KG1 (cell line): ENCODE measurements at places on chromosomes 2 and 18.

- no peak for DNase-seq
Measured at GRCh38 chr2:203600286-203600685, 65.2 kb upstream of the RAPH1 start.

- DNase-seq = no peak
Measured at GRCh38 chr18:42773870-42774269, 341.6 kb downstream of the RIT2 start.

DNA sequence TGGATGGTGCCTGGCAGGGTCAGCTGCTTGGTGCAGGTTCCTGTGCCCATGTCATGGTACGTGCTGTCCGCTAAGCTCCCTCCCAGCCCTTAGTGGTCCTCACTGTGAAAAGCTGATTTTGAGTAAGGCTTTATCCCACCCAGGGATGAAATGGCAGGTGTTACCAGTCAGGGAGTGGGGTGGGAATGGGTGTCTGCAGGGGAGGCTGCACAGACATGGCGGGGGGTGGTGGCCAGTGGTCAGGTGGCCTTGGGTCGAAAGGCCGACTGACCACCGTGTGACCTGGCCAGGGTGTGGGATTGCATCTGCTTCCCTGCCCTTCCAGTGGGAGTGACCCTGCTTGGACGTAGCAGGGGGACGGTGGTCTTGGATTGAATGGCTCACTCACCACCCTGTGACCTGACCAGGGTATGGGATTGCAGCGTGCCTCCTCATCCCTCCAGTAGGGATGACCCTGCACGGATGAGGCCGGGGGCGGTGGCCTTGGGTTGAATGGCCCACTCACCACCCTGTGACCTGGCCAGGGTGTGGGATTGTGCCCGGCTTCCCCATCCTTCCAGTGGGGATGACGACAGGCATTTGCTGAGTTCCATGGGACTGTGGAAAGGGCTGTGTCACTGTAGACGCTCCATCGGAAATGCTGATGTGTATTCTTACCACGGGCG is 29.8 kb downstream of the AGAP1 start:
- DNase-seq = no peak

GRCh38 chr2:209426432-209426831 is 2.6 kb downstream of the MAP2 start:
- DNase-seq = no peak

GRCh38 chr2:180892091-180892490 is 88.3 kb upstream of the UBE2E3 start:
- DNase-seq = no peak

GRCh38 chr2:151691631-151692030 is 42.6 kb downstream of the NEB start:
- no peak for DNase-seq

DNA sequence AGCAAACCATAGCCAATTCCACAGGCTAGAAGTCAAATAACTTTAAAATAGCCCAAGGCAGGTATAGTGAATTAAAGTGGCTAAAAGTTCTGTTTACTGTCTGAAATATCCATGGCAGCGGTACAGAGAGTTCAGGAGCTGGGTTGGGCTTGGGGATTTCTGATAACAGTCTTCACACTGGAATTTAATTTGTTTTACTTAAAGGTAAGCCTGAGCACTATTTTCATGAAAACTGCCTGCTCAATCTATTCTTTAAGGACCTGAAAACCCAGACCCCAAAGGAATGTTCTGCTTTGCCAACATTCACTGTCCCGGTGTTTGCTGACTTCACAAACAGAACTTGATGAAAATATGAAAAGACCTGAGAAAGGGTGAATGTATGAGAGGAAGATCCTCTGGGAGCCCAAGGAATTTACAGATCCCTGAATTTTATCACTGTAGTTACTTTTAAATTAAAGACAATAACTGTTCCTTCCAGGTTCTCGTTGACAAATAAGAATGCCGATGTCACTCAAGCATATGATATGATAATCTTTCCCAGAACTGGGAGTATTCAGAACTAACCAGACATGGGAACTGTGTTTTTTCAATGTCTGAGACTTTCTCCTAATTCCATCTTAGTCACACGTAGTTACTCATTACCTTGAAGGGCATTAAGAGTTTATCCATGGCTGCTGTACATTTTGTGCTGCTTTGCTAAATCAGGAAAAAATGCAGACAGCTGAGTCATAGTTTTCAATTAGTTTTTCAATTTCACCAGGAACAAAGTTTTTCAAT is 28.3 kb upstream of the ITGB6 start:
- DNase-seq = no peak

- no peak for DNase-seq
Measured at GRCh38 chr2:27408601-27409320, 630 bp downstream of the PPM1G start.

DNA sequence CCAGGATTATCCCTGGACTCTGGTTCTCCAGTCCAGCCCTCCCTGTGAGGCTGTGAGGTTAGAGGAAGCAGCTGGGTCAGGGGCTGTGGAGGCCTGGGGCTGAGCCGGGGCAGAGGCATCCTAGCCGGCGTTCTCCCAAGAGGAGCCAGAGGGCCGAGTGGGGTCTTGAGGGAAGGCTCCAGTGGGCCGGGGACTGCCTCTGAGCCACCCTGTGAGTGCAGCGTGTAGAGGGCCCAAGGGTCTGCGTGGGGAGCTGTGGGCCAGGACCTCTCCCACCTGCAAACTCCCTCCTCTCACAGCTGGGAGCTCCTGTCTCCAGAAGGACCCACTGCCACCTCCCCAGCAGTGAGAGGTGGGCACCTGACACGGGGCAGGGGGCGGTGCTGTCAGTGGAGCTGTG is 41.0 kb downstream of the GLI2 start:
- DNase-seq = no peak

- no peak for DNase-seq
Measured at GRCh38 chr18:784470-785172, 27.4 kb downstream of the YES1 start.

- no peak for DNase-seq
Measured at GRCh38 chr2:29990129-29990528, 68.7 kb upstream of the ALK start.

GRCh38 chr2:119579424-119580295 is 35.4 kb downstream of the CFAP221 start:
- no peak for DNase-seq

DNA sequence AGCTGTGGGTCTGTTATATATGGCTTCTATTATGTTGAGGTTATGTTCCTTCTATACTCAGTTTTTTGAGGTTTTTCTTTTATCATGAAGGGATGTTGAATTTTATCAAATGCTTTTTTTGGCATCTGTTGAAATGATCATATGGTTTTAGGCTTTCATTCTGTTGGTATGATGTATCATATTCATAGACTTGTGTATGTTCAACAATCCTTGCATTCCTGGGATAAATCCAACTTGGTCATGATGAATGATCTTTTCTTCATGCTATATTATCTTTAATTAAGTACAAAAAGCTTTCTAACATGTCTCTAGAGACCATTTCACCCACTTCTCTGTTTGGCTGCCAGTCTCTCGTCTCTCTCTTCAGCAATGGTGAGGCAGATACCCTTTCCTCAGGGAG is 54.2 kb downstream of the MDH1 start:
- no peak for DNase-seq

- DNase-seq = no peak
Measured at GRCh38 chr2:192004188-192004963, 157.5 kb upstream of the CAVIN2 start.

DNA sequence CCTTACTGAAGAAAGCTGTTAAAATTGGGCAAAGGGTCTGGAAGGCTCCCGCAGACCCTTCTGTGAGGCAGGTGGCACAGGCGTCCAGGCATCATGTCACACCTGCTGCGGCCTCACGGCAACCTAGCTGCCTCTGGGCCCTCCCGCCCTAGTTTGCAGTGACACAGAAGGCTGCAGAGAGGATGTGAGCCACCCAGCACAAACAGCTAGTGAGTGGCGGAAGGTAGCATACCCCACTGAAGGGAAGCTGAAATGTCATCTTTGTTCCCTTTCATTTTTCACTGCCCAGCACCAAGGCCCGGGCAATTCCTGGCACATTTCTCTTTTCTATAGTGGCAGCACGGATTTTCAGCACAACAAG is 53.8 kb downstream of the TRAPPC12 start:
- no peak for DNase-seq

DNA sequence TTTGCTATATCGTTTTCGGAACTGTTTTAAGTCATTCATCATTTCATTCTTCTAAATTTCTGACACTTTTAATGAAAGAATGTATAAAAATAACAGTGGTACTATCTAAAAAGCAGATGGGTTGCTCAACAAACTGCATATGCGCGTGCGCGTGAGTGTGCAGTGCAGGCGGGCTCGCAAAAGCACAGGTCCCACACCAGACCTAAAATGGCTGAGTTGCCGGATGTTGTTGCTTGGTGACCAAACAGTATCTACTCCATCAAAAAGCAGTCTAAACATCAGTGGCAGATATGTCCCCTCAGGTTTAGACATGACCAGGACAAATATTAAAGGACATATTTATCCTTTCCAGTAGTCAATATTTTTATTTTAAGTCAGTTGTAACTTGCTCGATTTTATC is 5.1 kb downstream of the NOL4 start:
- DNase-seq = no peak

DNA sequence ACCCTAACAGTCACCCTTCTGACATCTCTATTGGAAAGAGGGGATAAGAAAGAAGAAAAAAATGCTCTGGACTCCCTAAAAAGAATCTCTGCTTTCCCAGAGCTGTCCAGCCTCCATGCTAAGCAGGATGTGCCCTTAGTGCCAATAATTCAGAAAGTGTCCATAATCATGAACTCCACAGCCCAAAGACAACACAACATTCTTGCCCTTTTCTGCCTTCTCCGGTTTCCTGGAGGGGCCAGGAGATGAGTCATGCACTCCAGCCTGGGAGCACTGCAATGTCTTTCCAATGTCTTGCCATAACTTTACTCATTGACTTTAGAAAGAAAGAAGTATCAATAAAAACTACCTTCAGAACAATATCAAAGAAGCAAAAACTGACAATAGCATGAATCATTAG is 44.0 kb downstream of the KLF7 start:
- DNase-seq = no peak
